Hypothalamus (tissue), 51 donors: ENCODE measurements at places on chromosomes 6 and 20.

GRCh38 chr6:128655978-128656498 lies 135.6 kb upstream of the PTPRK start:
- DNase-seq: no peak

GRCh38 chr6:81075974-81076373 lies 676.5 kb downstream of the TENT5A start:
- DNase-seq: no peak

DNA sequence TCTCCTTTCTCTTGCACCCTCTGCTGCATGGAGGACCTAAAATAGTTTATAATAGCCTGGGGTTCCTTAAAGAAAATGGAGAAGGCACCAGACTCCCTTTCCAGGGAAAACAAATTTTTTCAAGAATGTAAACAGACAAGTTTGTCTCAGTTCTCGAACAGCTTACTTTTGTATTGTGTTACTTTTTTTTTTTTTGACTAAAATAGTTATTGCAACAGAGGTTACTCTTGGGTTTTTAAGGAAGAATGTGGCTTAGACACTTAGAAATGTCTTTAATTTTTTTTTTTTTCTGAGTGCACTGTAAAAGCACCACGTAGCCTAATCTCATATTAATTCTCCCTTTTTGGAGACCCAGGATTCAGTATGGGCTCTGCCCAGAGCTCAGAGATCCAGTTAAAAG lies 148.7 kb upstream of the CARMIL1 start:
- DNase-seq: no peak

GRCh38 chr6:43123461-43124314 lies 47.4 kb upstream of the SRF start:
- no peak for DNase-seq
